Activated naive CD4-positive, alpha-beta T cell treated with anti-CD3 and anti-CD28 coated beads, Interleukin-2, amount 10 ng/mL, durations not matched to agents 7 days and 5 days (primary cell): ENCODE measurements at places on chromosomes 13 and 19.

GRCh38 chr19:50794876-50795663, 4.9 kb downstream of the ACP4 start:
- no peak for DNase-seq

GRCh38 chr19:3520166-3521103, 14.3 kb downstream of the FZR1 start:
- no peak for DNase-seq

GRCh38 chr13:42173789-42174343, 98.1 kb upstream of the AKAP11 start:
- DNase-seq, result no peak

- no peak for DNase-seq
Observed at GRCh38 chr13:67341406-67341805, 111.3 kb upstream of the PCDH9 start.

DNA sequence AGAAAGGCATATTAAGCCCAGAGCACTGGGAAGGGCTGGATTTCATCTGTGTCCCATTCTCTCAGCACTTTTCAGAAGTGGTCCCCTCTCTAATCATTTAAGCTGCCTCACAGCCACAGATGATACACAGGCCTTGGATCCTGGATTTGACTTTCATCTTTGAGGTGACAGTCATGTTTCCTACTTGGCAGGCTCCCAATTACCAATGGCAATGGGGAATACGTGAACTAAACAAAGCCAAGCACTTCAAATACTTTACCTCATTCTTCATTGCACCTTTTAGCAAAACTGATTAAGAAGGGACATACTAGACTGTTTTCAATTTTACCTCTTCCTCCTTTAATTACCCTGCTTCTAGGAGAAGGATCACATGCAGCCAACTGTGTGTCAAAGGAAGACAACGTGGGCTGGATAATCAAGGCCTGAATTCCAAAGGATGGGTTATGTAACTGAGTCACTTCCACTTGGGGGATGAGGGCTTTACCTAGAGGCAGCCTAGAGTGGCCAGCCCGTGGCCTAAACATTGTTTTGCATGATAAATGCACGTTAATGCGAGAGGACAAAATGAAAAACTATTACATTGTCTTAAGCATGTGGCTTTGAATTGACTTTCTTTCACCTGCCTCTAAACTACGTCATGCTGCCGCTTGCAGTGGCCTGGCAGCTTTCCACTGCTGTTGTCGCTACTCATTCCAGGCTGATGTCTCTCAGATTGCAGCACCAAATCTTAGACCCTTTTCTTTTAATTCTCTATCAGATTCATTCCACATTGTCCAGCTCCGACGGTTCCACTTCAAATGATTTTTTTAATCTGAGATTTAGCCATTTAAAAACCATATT, 95.0 kb downstream of the KCTD12 start:
- no peak for DNase-seq

DNA sequence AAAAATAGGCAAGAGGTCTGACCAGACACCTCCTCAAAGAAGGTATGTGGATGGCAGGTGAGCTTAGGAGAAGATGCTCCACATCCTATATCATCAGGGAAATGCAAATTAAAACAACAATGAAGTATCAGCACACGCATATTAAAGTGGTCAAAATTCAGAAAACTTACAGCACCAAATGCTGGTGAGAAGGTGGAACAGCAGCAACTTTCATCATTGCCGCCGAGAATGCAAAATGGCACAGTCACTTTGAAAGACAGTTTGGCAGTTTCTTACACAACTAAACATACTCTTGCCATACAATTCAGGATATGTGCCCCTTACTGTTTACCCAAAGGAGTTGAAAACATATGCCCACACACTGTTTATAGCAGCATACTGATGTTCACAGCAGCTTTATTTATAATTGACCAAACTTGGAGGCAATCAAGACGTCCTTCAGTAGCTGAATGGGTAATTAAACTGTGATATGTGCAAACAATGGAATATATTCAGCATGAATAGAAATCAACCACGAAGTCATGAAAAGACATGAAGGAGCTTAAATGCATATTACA, 22.5 kb downstream of the OR10H4 start:
- no peak for DNase-seq

DNA sequence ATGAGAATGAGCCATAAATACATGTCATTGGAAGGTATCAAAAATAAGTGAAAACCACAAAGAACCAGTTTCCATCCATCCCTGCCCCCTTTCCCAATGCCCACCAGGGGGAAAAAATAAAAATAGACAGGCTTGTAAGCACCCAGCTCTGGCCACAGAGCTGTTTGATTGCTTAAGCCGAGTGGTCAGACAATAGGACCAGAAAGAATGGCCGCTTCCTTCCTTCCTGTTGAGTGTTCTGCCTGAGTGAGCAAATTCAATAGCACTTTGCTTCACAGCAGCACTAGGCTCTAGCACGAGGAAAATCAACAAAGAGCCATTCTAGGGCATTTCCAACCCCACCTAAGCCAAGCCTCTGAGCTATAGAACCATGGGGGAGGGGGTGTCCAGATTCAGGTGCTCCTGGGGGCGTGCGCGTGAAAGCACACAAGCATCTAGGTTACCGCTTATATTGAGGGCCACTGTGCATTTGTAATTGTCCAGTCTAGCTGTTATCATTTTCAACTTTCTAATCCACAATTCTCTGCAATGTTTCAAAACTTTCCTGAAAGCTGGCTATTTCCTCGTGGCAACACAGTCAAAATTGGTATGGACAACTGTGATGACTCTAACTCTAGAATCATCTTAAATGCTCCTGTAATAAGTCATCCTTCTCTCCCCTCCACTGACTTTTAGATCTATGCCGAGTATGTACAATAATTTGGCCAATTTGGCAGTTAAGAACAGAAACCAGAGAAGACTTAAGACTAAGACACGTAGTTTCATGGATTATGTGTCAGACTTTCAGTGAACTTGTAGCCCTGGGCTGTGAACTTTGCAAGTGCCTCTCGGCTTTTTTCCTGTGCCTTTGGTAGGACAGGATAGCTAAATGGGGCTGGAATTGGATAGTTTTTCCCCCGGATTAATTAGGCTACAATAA, 64.3 kb downstream of the SPRY2 start:
- no peak for DNase-seq

- DNase-seq, result no peak
Observed at GRCh38 chr13:67557118-67557517, 327.0 kb upstream of the PCDH9 start.

GRCh38 chr19:15404780-15405211, 14.0 kb downstream of the AKAP8L start:
- DNase-seq, result no peak

GRCh38 chr13:63433546-63434150, 2018.0 kb upstream of the PCDH20 start:
- no peak for DNase-seq

DNA sequence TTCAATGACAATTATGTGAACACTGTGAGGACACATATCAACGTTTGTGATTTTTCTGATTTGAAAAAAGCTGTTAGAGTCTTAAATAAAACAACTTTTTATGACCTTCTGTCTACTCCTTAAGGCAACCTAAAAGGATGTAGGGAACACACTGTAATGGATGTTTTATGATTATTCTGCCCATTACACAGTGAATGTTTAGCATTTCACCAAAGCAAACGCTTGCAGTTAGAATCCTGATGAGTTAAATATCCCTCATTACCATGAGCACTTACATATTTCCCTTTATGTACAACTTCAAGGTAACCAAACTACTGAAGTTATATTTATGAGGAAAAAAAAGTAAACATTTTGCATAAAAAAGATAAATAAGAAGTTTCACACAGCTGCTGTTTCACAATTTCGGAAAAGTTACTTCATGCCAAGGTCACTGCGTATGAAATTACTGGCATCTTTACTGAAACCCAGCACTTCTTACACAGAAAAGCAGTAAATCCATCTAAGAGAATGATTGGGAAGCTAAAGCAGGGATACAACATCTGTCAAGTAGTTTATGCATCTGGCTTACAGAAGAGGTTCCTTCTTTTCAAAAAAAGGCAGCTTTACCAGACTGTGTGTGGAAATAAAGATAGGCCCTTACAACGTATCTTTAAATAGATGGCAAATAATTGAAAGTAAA, 733.7 kb upstream of the ATXN8OS start:
- DNase-seq, result no peak

- DNase-seq, result peak; percentile 87
Observed at GRCh38 chr19:29672933-29673336, 7.7 kb downstream of the PLEKHF1 start.

GRCh38 chr19:39060171-39060570, 24.0 kb upstream of the ACP7 start:
- no peak for DNase-seq

GRCh38 chr13:65275838-65276630, 1954.1 kb downstream of the PCDH9 start:
- DNase-seq, result no peak

- DNase-seq, result no peak
Observed at GRCh38 chr13:37942929-37943328, 73.4 kb upstream of the TRPC4 start.

GRCh38 chr19:6767357-6768235, at the start of gene SH2D3A:
Gene SH2D3A, minus strand, starts transcription at chr19:6767435. Its CDS starts 3,687 bp downstream, at chr19:6763748.
- DNase-seq, result peak; percentile 97

GRCh38 chr19:18307271-18307681, 15.6 kb downstream of the LSM4 start:
- DNase-seq, result no peak

GRCh38 chr13:108574856-108575255, 54.6 kb upstream of the MYO16 start:
- no peak for DNase-seq

DNA sequence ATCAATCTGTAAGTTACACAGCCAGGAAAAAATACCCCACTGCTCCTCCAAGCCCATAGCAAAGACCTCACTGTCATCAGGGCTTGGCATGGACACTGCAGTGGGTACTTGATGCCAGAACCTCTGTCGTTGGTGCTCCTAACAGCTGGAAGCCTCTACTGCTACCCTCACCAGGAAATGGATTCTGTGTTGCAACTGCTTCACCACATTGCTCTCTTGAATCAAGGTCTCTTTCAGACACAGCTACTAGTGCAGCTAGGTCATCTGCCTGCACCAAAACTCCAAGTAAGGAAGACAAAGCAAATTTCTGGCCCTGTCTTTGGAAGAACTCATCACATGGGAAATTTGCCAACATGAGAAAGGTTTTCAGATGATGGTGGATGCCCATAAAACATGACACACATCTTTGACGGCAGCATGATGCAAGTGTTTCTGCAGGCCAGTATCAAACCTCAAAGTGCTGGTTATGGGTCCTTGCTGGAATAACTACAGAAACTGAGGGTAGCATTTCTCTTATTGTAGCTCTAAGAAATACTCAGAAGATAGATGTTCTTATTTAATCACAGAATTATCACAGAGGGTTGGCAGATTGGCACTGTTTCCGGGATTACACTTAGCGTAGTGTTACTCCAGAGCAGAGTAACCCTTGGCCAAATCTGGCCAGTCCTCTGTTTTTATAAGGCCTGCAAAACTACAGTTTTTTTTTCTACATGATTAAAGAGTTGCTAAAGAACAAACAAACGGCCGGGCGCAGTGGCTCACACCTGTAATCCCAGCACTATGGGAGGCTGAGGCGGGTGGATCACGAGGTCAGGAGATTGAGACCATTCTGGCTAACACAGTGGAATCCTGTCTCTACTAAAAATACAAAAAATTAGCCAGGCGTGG, 12.9 kb upstream of the PCCA start:
- no peak for DNase-seq

DNA sequence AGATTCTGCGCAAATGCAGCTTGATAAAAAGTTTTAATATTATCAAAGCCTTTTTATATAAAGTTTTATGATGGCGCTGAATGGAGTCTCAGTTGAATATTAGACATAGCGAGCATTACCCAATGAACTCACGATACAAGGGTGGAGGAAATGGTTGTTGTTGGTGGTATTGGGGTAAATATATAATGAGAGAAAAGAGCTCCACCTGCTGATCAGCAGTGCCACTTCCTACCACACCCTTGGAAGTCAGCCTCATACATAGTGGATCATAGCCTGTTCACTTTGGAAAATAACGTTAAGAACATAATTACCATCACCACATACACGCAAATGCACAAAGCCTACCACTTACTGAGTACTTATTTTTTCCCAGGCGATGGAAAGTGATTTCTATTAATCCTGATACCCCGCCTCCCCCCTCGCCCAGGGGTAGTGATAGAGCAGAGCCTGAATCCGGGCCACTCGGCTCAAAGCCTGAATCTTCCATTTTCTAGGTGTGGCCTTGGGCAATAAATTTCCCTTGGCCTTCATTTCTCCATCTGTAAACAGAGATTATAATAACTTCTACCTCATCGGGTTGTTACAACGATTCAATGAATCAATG, 358.3 kb downstream of the KLF5 start:
- DNase-seq, result no peak

- peak; percentile 82 for DNase-seq
Observed at GRCh38 chr13:23578411-23579071, 8.3 kb downstream of the TNFRSF19 start.

DNA sequence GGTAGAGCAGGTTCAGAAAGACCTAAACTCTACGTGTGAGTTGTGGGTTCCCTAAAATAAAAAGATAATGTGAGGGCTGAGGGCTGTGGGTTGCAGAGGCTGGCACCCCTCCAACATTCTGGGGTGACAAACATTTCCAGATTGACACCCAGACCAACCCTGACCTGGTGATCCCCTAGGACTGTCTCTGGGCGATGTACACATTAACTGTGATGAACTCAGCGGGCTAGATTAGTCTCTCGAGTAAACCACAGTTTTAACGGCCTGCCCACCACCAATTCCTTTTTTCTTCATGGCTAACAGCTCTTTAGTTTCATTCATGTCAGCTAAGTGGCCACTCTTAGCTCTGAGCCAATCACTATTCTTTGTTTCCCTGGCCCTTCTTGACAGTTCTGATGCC, 24.8 kb downstream of the SIAH3 start:
- no peak for DNase-seq

- peak; percentile 64 for DNase-seq
Observed at GRCh38 chr19:46746281-46747057, at the start of gene STRN4. Gene STRN4, minus strand, starts transcription at chr19:46746450. Its CDS starts 20 bp downstream, at chr19:46746430.

GRCh38 chr13:101942038-101942437, 459.8 kb downstream of the FGF14 start:
- DNase-seq, result no peak

DNA sequence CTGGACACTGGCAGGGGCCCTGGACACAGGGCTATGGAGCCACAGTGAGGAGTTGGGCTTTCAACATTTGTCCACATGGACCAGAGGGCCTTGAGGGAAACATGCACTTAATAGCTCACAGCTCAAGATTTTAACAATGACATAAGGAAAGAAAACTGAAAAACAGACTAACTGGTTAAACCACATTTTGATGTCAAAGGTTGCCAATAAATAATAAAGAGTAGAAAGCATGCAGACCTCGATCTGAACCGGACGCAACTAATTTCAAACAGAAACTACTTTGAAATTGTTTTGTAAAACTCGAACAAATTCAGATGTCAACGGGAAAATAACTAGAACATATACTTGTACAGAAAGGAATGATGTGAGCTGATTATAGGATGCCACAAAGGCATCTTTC, 15.5 kb upstream of the ZNF888 start:
- DNase-seq, result no peak

GRCh38 chr13:112990783-112991182, 21.8 kb downstream of the MCF2L start:
- no peak for DNase-seq

- DNase-seq, result no peak
Observed at GRCh38 chr19:11264452-11265176, 2.3 kb upstream of the DOCK6 start.

- DNase-seq, result no peak
Observed at GRCh38 chr13:112324116-112324515, 52.0 kb upstream of the SPACA7 start.
